ENCODE measurements at places on chromosomes 2 and 18.
A peak's percentile ranks its signal among the peaks of the same experiment; 100 is the strongest.

DNA sequence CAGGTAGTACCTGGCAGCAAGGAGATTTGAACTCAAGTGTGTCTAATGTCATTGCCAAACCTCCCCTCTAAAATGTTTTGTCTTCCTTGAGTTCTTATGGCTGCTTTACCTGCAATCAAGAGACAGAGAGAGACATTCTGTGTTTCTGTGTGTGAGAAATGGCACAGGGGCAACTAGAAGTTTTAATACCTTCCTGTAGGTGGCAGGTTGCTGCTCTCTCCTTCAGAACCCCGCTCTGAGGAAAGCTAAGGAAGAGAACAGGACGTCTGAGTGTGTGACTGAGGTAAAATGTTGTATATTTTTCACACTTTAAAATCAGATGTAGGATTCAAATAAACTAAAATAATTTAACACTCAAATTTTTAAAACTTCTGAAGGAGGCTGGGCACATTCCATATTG is 19.2 kb downstream of the DTNA start:
- no peak for DNase-seq

DNA sequence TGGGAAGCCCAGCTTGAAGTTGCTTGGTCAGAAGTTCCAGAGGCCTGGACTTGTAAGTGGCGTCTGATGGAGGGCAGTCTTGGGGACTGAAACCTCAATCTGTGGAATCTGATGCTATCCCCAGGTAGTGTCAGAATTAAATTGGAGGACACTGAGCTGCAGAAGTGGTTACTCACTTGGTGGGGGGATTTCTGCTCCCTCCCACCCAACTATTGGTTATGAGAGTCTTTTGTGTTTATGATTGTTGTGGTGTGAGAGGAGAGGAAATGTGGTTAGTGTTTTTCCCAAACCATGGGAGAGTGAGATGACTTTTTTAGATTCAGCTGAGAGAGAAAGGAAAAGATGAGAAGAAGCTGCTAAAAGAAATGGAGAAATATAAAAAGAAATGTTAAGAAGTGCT is 12.8 kb downstream of the ZBTB14 start:
- DNase-seq = no peak

- no peak for DNase-seq
Observed at GRCh38 chr18:79047556-79048244, 21.5 kb upstream of the ATP9B start.

- no peak for DNase-seq
Observed at GRCh38 chr18:55912071-55912470, 324.1 kb upstream of the TCF4 start.

GRCh38 chr18:10878703-10879102 is 270.7 kb downstream of the PIEZO2 start:
- DNase-seq = no peak

GRCh38 chr2:50395605-50396297 is 636.2 kb downstream of the NRXN1 start:
- no peak for DNase-seq

DNA sequence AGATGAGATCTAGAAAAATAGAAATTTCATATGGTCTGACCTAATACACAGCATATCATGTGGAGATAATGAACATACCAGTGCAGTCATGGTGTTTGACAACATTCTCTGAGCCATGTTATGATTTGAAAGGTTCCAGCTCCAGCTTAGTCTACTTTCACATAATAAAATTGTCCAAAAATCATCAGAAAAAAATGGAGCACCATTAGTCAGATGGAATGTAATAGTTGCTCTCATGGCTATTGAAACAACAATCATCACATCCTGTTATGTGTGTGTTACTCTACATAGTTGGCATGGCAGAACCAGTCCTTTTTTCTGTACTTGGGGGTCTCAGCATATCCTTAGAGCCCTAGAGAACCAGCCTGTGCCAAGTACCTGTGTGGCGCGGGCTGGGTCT is 678.9 kb upstream of the FANCL start:
- DNase-seq = no peak

DNA sequence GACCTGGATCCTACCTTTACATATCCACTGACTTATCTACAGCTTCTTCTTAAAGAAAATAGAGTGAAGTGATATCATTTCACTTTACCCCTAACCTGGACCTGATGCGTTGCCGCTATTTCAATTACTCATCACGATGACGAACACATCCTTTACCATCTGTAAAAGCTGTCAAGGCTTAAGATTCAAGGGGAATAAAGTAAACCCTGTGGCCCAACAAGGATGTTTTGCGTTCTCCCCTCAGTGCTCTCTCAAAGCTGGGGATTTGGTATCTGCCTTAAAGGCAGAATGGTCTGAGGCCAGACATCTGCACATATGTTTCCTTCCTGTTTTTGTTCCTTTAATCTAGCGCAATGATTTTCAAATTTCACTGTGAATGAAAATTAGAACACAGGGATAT is 100.1 kb upstream of the KLF7 start:
- DNase-seq = no peak

GRCh38 chr2:141329964-141330363 is 800.9 kb downstream of the LRP1B start:
- no peak for DNase-seq

GRCh38 chr2:192887337-192887736 is 692.6 kb upstream of the TMEFF2 start:
- no peak for DNase-seq

DNA sequence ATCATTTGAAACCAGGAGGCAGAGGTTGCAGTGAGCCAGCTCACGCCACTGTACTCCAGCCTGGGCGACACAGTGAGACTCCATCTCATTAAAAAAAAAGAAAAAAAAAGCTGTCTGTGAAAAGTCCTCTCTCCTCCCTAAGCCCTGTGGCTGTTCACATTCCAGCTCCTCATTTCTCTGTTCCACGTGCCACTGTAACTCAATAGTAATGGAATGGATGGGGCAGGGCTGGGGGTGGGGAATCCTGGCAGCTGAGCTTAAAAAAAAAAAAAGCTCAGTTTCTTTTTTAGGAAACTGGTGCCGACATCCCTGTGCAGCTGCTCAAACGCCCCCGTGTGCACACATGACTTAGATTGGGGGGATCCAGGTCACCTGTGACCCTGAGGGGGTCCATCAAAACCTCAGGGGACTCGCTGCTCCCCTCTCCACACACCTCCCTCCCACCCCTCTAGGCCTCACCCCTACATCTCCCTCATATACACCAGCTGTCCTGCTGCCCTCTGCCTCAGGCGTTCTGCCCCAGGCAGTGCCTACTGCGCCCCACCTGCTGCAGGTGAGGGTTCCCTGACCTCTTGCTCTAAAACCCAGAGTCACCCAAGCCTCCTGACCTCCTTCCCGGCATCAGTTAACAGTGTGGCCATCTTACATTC is 255.4 kb downstream of the AGAP1 start:
- no peak for DNase-seq

DNA sequence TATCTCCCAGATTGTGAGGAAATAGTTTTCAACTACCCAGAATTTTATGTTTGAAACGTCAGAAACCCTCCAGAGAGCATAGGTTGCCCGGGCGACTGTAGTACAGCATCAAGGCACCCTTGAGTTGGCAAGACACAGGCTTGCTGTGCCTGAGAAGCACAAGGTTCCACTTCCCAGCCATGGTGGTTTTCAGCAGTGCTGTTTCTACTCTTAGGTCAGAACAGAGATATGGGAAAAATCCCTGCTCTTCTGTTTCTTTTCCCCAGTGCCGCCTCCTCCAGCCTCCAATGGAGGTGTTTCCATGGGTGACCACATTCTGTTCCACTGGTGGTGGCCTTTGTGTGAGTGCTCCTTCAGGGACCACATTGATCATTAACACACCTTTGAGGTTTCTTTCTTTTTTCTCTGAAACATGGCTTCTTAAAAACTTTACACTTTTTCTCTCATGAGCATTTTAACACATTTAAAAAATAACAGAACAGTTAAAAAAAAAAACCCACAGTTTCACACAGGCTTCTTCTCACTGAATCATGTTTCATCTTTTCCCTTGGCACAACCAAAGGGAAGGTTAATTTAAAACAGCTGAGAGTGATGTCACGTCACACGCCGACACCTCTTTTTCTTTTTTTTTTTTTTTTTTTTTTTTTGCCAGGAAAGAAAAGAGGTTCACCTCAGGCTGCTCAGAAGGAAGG is 229.3 kb upstream of the HDAC4 start:
- DNase-seq = no peak

DNA sequence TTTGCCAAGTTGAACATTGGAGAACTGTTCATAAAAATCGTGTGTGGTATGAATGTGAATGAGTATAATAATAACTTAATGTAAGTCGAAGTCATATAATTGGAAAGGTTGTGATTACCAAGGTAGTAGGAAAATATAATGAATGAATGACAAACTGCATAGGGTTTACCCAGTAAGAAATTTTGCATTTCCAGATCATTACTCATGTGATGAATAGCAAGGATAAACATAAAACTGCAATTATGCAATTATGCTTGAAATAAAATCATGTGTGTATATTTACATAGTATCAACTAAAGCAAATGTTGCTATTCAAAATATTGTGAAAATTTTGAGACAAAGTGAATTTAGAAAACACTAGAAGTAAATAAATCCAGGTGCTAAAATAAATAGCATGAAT is 1108.7 kb upstream of the TMEFF2 start:
- DNase-seq = no peak

DNA sequence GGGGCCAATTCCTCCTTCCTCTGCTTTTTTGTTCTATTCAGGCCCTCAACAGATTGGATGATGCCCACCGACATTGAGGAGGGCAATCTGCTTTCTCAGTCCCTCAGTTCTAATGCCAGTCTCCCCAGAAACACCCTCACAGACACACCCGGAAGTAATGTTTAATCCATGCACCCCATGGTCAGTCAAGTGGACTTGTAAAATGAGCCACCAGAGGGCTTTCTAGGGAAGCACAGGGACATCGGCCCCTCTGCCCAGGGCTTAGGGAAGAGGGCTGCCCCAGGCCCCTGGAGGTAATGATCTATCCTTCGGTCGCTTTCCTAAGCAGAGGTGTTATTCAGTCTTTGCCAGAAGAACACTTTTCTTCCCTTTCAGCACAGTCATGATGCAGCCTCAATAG is 107.4 kb downstream of the PDCL3 start:
- DNase-seq = no peak

GRCh38 chr18:22839340-22839821 is 93.7 kb upstream of the RBBP8 start:
- no peak for DNase-seq

GRCh38 chr18:77061281-77061945 is 71.2 kb downstream of the MBP start:
- no peak for DNase-seq

- no peak for DNase-seq
Observed at GRCh38 chr2:2879781-2880180, 497.8 kb downstream of the EIPR1 start.

DNA sequence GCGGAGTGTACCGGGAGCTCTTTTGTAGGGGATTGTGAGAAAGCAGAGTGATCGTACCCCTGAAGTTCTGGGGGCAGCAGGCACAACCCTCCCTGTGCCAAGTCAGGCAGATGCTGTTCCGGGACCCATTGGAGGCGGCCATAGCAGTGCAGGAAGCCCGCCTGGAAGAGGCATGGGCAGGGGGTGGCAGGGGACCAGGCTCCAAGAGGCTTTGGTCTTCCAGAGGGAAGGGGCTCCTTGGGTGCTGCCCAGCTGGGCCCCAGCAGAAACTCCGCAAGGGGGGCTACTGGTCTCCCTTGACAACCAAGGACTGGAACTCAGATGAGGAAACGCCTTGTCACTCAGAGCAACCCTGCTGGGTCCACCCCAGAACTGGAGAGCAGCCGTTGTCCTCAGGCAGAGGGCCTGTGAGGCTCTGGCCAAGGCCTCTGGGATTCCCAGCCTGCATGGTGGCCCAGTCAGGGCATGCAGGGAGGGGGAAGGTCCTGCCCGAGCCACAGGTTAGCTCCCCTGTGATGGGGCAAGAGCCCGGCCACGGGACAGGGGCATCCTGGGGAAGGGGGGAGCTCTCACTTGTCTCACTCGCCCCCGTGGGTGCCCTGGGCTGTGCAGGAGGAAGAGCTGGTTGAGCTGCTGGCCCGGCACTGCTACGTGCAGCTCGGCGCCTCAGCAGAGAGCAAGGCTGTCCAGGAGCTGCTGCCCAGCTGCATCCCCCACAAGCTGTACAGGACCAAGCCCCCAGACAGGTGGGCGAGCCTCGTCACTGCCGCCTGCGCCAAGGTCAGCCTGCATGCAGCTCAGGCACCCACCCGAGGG is 21.0 kb upstream of the GPR17 start:
- no peak for DNase-seq

GRCh38 chr2:168212167-168212566 is 35.2 kb downstream of the STK39 start:
- no peak for DNase-seq

DNA sequence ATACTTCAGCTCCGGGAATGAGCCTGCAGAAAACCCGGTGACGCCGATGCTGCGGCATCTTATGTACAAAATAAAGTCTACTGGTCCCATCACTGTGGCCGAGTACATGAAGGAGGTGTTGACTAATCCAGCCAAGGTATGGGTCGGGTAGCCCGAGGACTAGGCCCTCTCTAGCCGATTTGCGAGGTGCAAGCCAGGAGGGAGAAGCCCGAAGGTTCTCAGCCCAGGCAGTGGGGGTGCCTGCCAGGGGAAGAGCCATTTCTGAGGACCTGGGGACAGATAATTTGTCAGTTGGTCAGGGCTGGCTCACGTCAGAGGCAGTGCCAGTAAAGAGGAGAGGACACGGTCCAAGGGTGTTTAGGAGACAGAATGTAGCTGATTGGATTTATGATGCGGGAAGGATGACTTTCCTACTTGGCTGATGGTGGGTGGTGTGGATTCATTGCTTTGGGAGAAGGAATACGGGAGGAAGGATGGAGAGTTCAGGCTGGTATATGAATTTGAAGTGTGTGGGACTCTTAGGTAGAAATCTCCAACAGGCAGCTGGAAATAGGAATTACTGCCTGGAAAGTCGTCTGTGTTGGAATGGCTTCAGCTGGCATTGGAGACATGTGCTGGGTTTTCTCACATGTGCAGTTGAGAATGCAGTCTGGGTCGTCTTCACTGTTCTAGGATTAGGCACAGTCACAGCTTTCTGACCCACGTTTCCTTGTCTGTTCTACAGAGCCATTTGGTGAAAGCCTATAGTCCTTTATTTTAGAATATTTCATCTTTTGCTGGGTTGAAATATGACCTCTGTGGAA is 874 bp downstream of the NDUFAF7 start:
- no peak for DNase-seq

GRCh38 chr2:7860693-7861092 is 821.2 kb upstream of the ID2 start:
- DNase-seq = no peak

DNA sequence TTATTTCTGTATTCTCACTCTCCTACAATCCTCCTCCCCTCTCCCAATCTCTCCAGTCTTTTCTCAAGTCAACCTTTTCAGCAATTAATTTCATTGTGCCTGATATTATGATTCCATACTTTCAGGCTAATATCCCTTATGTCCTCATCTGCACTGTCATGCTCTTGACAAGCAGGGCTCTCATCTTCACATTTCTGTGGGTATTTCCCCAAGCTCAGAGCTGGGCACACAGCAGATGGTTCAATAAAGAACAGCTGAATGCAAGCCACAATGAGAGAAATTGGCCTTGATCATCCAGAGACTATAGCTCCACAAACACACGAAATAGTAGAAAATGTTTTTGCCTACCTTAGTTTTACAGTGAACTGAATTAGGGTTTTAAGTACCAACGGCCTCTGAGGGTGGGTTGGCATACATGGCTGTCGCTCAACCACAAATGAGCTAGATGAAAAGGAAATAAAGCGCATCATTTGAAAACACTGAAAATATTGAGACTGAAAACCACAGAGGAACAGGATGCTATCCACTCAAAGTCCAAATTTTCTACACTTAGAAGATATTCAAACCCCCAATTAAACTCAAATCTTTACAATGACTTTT is 47.5 kb upstream of the STAT1 start:
- DNase-seq = no peak

- DNase-seq = no peak
Observed at GRCh38 chr2:128362889-128363228, 44.2 kb upstream of the HS6ST1 start.

- DNase-seq = peak; percentile 57
Observed at GRCh38 chr2:45778720-45779171, 127.3 kb downstream of the PRKCE start.

Data from activated T-cell treated with anti-CD3 and anti-CD28 coated beads for 4 hours (primary cell).